Sigmoid colon (tissue), 7 donors: ENCODE measurements at places on chromosomes 4 and X. TPM values are rescaled to one million over a fixed set of nuclear protein-coding genes. Genes with fewer than 3 reads are reported as not detected.

DNA sequence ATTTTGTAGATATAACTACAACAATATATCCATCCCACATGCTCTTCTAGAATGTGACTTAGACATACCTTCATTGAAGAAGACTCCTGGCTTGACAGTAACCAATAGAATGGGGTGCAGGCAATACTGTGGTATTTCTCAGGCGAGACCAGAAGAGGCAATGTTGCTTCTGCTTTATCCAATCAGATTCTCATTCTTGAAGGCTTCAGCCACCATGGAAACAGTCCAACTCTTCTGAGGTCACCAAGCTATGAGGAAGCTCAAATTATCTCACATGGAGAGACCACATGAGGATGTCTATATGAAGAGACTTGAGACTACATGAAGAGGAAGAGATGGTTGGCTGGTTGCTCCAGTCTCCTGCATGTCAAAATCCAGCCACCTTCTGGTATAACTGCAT lies 469.9 kb downstream of the PCDH10 start:
- no peak overlapping the region for H3K4me3 ChIP-seq
- no peak for DNase-seq
- H3K36me3 ChIP-seq, result no peaks in the 10 kb centered on the region

GRCh38 chr4:94548571-94548970 lies 96.8 kb downstream of the PDLIM5 start:
- no peak overlapping the region for H3K4me3 ChIP-seq
- H3K27ac ChIP-seq, result no peak overlapping the region
- H3K36me3 ChIP-seq, result no peaks in the 10 kb centered on the region
- DNase-seq, result no peak

- no peaks in the 10 kb centered on the region for H3K36me3 ChIP-seq
- no peaks in the 10 kb centered on the region for H3K4me1 ChIP-seq
Measured at GRCh38 chr4:168516841-168517240, 20.0 kb downstream of the PALLD start.

GRCh38 chrX:65575022-65575421 lies 40.4 kb upstream of the LAS1L start:
- no peak overlapping the region for H3K27ac ChIP-seq
- H3K4me1 ChIP-seq, result no peaks in the 10 kb centered on the region
- H3K27me3 ChIP-seq, result no peaks in the 10 kb centered on the region
- H3K4me3 ChIP-seq, result no peak overlapping the region
- no peak for DNase-seq
- H3K36me3 ChIP-seq, result no peaks in the 10 kb centered on the region

GRCh38 chr4:184358521-184359232 lies 115.7 kb downstream of the IRF2 start:
- no peaks in the 10 kb centered on the region for H3K4me1 ChIP-seq
- H3K27me3 ChIP-seq, result no peaks in the 10 kb centered on the region

- no peaks in the 10 kb centered on the region for H3K4me1 ChIP-seq
- no peak for DNase-seq
- no peaks in the 10 kb centered on the region for H3K36me3 ChIP-seq
Measured at GRCh38 chrX:106726485-106727437, at the start of gene RNF128. Gene RNF128, plus strand, starts transcription at chrX:106726701. Its CDS starts 213 bp downstream, at chrX:106726914.

DNA sequence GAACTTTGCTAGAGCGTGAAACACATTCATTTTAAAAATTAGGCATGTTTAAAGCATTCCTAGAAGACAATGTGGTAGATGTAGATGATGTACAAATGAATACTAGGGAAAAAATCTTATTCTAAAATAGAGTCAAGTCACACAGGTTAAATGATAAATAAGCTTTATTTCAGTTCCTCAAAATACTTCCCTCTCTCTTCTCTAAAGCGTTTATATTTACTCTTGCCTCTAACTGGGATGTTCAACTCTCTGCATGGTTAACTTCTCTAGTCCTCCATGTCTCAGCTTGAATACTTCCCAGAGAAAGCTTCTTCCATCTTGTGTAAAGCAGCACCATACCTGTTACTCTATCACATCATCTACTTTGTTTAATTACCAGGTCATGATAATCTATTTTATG lies 30.9 kb upstream of the GLRA3 start:
- H3K27me3 ChIP-seq, result no peaks in the 10 kb centered on the region
- DNase-seq, result no peak
- H3K27ac ChIP-seq, result no peak overlapping the region
- no peaks in the 10 kb centered on the region for H3K36me3 ChIP-seq
- H3K4me1 ChIP-seq, result no peaks in the 10 kb centered on the region

DNA sequence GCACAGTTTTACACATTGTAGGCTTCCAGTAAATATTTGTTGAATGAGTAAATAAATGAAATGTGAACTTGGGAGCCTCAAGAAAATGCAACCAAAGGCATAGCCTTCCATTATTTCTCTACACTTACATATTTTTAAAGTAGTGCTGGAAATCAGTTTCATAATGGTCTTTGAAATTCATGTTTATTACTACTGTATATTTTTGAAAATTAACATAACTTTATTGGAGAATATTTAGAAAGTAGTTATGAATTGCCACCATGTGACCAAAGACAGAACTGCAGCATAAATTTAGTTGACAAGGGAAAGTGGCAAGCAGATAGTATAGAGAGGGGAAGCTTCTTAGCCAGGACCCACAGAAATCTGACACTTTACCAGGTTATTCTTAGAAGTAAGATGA lies 6.4 kb downstream of the TCEAL8 start:
- no peak overlapping the region for H3K4me3 ChIP-seq
- no peak overlapping the region for H3K27ac ChIP-seq
- no peak for DNase-seq
- no peaks in the 10 kb centered on the region for H3K27me3 ChIP-seq
- H3K4me1 ChIP-seq, result no peaks in the 10 kb centered on the region

DNA sequence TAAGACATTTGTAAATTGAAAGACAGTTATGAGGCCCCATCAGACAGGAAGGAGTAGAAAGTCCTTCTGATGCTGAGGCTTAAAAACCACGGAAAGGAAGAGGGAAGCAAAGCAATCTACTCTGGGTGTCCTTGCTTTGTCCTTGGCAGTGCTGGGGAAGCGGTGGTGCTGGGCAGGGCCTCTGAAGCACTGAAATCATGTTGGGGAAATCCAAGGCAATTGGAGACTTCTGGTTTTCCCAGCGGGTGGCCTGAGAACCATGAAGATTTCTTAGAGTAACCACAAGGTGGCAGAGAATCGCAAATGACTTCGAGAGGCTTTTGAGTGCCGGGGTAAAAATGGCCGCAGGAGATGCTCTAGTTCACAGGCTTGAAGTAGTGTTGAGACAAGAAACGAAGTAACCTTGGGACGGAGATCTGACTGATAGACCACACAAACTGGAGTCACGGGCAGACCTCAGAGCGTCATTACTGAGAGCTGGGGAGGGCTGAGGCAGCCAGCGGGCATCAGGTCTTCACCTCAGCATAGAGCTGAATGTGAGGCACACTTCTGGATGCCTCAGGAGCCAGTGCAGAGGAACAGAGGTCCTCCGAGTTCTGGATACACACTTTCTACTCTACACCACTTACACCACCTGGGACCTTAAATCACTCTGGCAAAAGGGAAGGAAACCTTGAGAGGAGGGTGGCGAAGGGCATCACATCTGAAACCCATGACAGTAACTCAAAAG lies 130.7 kb upstream of the GPRIN3 start:
- no peaks in the 10 kb centered on the region for H3K4me1 ChIP-seq
- no peaks in the 10 kb centered on the region for H3K36me3 ChIP-seq
- H3K27ac ChIP-seq, result no peak overlapping the region
- H3K27me3 ChIP-seq, result no peaks in the 10 kb centered on the region
- H3K4me3 ChIP-seq, result no peak overlapping the region

- no peaks in the 10 kb centered on the region for H3K36me3 ChIP-seq
- DNase-seq, result no peak
- no peak overlapping the region for H3K27ac ChIP-seq
- H3K4me1 ChIP-seq, result no peaks in the 10 kb centered on the region
- H3K4me3 ChIP-seq, result no peak overlapping the region
Measured at GRCh38 chr4:57333684-57334083, 223.5 kb upstream of the IGFBP7 start.

DNA sequence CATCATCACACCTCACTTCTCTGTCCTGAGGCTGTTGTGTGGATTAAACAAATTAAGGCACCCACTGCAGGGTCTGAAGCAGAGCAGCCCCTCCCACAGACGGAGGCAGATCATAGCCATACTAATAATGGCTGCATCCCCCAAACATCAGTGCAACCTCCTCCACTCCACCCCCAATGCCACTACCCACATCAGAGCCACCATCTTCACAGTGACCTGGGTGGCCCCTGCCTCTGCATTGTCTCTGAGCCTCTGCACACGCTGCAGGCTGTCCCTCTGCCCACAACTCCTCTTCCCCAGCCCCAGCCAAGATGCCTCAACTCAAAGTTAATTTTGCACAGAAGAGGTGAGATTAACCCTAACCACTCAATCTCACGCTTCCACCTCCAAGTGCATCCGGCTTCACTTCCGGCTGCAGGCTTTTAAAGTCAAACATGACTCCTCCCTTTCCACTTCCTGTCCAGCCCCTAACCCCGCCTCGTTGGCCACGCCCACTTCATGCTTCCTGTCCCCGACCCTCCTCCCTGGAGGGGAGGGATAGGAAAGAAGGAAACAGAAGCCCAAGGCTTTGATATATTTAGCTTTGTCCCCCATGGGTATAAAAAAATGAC lies 22.7 kb downstream of the JAKMIP1 start:
- no peaks in the 10 kb centered on the region for H3K27me3 ChIP-seq
- H3K4me1 ChIP-seq, result no peaks in the 10 kb centered on the region
- no peak for DNase-seq
- no peak overlapping the region for H3K4me3 ChIP-seq
- H3K27ac ChIP-seq, result no peak overlapping the region

DNA sequence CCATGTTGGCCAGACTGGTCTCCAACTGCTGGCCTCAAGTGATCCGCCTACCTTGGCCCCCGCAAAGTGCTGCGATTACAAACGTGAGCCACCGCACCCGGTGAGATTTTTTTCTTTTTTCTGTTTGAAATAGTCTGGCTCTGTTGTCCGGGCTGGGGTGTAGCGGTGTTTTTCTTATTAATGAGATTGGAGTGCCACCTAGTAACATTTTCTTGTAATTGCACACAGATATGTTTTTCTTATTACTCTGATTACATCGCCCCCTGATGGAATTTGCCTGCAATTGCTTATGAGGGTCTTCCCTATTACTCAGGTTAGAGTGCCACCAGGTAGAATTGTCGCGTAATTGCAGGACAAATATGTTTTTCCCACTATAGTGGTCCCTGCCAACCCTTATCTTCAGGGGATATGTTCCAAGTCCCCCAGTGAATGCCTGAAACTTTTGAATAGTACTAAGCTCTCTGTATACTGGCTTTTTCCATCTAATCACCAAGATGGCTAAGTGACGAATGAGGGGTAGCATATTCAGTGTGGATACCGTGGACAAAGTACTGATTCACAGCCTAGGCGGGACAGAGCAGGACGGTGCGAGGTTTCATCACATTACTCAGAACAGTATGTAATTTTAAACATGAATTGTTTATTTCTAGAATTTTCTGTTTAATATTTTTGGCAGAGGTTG lies 8.6 kb upstream of the PDHA1 start:
- H3K4me3 ChIP-seq, result no peak overlapping the region
- H3K27ac ChIP-seq, result no peak overlapping the region
- H3K27me3 ChIP-seq, result no peaks in the 10 kb centered on the region
- H3K4me1 ChIP-seq, result no peaks in the 10 kb centered on the region
- DNase-seq, result no peak
- H3K36me3 ChIP-seq, result no peaks in the 10 kb centered on the region

GRCh38 chr4:24209131-24209530 lies 319.3 kb upstream of the PPARGC1A start:
- no peak overlapping the region for H3K27ac ChIP-seq
- no peaks in the 10 kb centered on the region for H3K36me3 ChIP-seq
- no peaks in the 10 kb centered on the region for H3K4me1 ChIP-seq
- DNase-seq, result no peak
- H3K27me3 ChIP-seq, result no peaks in the 10 kb centered on the region

DNA sequence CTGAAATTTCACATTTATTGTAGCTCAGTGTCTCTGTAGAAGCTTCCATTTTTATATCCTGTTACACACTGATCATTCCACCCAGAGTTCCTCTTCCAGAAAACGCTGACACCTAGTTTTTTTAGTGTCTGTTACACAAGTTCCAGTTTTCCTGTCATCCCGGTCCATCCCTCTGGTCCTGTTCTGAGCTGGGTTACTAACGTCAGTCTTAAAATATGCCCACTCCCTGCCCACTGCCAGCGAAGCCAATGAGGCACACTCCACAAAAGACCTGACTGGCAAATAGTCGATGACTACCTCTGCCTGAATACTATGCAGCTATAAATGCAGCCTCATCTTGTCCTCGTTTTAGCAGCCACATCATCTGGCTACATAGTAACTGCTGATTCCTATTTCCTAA lies 30.9 kb upstream of the DDX3X start:
- DNase-seq, result no peak
- H3K27ac ChIP-seq, result no peak overlapping the region
- no peak overlapping the region for H3K4me3 ChIP-seq
- H3K4me1 ChIP-seq, result no peaks in the 10 kb centered on the region

- no peak overlapping the region for H3K27ac ChIP-seq
- H3K36me3 ChIP-seq, result no peaks in the 10 kb centered on the region
- H3K4me1 ChIP-seq, result no peaks in the 10 kb centered on the region
- peaks cover 3% of the 10 kb centered on the region for H3K27me3 ChIP-seq
- DNase-seq, result no peak
Measured at GRCh38 chrX:72258174-72258573, 18.9 kb downstream of the RPS4X start.

DNA sequence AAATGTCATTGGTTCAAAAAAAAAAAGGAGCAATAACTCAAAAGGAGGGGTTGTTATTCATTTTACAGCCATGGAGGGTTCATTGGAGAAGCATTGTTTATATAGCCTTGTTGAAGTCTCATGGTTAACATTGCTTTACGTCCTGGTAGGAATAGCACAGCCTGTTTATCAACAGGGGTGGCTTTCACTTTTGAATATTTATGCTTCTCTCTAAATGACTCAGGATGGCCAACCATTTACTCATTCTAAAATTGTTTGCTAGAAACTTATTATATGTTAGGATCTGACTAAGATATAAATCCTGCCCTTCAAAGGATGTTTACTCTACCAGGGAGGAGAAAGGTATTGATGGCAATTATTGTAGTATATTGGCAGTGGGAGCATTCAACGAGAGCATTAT lies 534.1 kb upstream of the GALNTL6 start:
- no peaks in the 10 kb centered on the region for H3K27me3 ChIP-seq
- no peak for DNase-seq
- no peak overlapping the region for H3K4me3 ChIP-seq
- H3K4me1 ChIP-seq, result no peaks in the 10 kb centered on the region
- no peaks in the 10 kb centered on the region for H3K36me3 ChIP-seq

DNA sequence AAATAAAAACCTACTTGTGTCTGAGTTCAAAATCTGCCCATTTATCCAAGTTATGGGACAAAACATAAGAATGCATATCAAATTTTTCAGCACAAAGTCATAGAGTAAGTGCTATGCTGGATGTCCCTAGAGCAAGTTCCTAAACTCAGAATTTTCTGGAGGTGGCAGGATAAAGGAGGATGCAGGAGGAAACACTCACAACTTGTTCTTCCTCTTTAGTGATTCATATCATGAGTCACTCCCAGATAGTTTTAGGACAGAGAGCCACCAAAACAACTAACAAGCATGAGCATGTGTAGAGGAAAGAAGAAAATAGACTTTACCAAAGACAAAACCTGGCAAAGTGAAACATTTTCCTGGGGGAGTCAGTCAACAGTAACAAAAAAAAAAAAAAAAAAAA lies 302.7 kb downstream of the KCTD8 start:
- no peak overlapping the region for H3K4me3 ChIP-seq
- no peak for DNase-seq
- no peaks in the 10 kb centered on the region for H3K27me3 ChIP-seq
- H3K36me3 ChIP-seq, result no peaks in the 10 kb centered on the region

COX7B2 gene
- not detected for total RNA-seq

PHOX2B gene
- 2.5 TPM for total RNA-seq

EGF gene
- 1.3 TPM for total RNA-seq

BEND2 gene
- total RNA-seq, result not detected

VAMP7 gene
- 34.6 TPM for total RNA-seq
